Stimulated activated CD4-positive, alpha-beta T cell treated with anti-CD3 and anti-CD28 coated beads, TNF-alpha, amount 100 ng/mL, for 48 hours (primary cell): ENCODE measurements at places on chromosomes 1 and 21.

DNA sequence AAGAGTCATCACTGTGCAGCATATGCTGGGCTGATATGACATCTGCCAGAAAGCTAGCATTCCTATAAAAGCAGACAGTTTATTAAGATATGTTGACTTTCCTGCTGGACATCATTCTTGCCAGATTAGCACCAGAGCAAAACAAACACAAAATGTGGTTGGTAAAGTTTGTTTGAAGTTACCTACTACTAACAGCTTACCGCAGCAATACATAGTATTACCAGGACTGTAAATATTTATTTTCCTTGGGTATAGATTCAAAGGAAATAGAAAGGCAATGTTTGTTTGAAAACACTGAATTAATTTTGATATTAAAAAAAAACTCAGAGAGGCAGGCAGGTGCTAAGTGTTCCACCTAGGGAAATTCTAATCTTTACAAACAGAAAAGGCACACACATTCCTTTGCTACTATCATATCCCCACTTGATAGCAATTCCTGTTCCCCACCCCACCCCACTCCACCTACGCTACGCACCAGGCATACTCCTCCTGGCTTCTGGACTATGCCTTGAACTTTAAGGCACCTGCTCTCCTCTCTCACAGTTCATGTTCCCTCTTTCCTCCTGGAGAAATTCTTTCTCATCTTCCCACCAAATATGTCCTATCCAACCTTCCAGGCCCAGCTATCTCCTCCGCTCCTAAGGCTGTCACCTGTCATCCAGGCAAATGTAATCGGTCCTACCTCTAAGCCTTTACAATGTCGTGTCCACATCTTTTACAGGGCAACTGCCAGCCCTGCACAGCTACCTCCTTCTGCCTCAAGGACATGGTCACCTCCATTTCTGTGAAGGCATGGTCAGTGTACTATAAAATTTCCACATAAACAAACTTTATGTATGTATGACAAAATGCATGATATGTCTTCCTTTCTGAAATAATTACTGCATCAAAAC is 34.7 kb downstream of the PTPN14 start:
- DNase-seq, result no peak

- no peak for DNase-seq
These were observed 789.3 kb upstream of the ADAMTS5 start for GRCh38 chr21:27756191-27756590.

DNA sequence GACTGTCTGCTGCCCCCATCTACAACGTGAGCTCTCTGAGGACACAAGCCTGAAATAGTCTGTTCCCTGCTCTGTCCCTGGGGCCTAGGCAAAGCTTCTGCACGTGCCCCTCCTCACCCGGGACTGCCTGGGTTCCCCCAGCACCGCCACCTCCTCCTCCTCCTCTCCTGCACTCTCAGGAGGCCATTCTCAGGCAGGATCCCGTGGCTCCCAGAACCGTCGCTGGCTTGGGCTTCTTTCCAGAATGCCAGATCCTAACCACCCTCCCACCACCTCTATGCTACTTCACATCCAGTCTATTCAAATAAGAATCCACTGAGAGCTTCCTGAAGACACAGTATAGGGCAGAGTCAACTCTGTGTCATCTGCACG is 11.2 kb downstream of the NPHP4 start:
- no peak for DNase-seq

DNA sequence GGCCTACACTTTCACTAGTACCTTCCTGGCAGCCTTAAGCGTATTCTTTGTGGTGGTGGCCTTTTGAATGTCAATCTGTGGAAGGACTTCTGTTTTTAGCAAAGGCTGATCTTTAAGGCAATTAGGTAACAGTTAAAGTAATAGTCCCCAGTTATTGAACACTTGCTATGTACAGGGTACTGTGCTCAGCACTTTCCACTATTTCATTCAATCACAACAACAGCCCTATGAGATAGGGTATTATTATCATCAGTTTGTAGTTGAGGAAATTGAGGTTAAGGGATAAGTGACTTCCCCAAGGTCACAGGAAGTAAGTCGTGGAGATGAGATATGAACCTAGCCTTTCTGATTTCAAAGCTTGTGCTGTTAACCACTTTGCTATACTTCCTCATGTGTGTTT is 185.7 kb downstream of the ST6GALNAC3 start:
- no peak for DNase-seq

DNA sequence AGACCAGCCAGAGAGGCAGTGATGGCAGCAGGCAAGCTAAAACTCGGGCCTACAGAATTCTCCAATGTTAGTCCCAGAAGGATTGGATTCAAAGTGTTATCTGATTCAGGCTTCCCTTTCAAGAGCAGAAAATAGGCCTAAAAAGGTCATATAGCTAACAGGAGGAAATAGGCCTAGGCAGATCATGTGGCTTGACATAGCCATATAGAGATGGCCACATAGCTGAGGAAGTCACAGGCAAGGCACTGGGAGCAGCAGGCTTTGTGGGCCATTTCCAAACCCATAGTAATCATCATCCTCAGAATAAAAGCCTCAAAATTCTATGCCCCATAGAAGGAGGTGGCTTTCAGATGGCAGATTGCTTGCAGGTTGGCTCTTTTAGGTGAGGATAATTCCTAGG is 29.0 kb upstream of the LMO4 start:
- no peak for DNase-seq

DNA sequence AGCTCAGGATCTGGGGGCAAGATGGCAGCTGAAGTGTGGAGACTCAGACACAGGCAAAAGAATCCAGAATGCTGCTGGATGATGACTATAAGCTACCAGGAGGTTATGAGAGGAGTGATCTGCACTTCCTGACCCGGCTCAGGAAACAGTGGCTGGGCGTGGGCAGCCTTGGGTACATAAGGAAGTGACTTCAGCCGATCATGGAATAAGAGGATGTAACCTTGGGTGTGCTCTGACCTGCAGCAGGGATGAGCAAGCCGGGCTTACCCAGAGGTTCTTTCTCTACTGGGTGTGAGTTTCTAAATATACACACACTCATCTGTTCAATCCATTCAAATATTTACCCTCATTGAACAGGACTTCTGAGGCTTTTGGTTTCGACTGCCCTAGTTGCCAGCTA is 62.7 kb downstream of the CD34 start:
- peak; percentile 54 for DNase-seq

DNA sequence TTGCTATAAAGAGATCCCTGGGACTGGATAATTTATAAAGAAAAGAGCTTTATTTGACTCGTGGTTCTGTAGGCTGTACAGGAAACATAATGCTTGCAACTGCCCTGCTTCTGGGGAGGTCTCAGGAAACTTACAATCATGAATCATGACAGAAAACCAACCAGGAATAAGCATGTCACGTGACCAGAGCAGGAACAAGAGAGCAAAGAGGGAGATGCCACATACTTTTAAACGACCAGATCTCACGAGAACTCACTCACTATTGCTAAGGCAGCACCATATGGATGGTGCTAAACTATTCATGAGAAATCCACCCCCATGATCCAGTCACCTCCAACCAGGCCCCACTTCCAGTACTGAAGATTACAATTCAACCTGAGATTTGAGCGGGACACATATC is 49.8 kb upstream of the RCC1 start:
- no peak for DNase-seq

GRCh38 chr1:189438808-189439207 is 1038.9 kb downstream of the BRINP3 start:
- no peak for DNase-seq

GRCh38 chr1:99672530-99673213 is 26.8 kb downstream of the PALMD start:
- no peak for DNase-seq

GRCh38 chr1:209404577-209404976 is 178.9 kb upstream of the CAMK1G start:
- no peak for DNase-seq

GRCh38 chr1:32926562-32926961 is 25.4 kb upstream of the TMEM54 start:
- DNase-seq, result no peak

GRCh38 chr1:156481527-156481926 is 19.0 kb downstream of the MEF2D start:
- no peak for DNase-seq

DNA sequence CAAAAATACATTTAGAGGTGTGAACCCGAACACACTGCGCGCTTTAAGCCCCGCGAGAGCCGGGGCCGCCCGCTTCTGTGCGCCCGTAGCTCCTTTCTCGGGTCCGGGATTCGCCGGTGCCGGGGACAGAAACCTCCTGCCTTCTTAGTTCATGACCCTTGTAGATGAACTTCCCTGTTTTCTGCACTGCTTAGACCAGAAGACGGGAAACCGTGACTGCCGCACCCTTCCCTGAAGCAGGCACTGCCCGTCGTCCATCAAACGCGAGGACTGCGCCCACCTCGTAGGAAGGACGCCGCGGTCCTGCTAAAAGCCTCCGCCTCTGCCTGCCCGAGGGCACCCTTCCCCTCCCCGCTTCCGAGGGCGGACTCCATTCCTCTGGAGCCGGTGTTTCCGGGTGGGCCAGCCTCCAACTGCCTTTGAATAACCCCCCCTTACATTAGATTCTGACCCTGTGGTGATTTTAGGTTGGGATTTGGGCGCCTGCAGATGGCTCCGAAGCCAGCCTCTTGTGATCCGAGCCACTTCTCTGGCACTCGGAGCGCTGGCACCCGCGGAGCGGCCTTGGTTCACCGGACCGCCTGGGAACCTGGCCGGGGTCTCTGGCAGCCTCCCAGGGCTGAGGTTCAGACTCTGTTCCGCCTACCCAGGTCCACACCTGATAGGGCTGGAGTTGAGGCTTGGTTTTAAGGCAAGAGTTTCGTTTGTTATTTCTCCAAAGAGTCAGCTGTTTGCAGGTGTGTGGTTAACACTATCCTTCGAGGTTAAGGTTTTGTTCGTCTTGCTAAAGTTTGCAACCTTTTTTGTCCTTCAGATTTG is 1.2 kb upstream of the PTTG1IP start:
- no peak for DNase-seq

- DNase-seq, result no peak
These were observed 2.6 kb upstream of the CDC7 start for GRCh38 chr1:91498035-91498434.

GRCh38 chr1:168441745-168442144 is 102.1 kb downstream of the XCL2 start:
- no peak for DNase-seq

DNA sequence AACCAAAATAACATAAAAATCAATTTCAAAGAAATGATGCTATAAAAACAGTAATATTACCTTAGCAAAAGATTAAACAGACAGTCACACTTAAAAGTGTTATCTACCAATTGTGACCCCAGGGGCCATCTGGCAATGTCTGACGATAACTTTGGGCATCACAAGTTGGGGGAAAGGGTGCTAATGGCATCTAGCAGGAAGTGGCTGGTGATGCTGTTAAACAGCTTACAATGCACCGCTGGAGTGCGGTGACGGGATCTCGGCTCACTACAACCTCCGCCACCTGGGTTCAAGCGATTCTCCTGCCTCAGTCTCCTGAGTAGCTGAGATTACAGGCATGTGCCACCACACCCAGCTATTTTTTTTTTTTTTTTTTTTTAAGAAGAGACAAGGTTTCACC is 27.6 kb downstream of the NUP133 start:
- DNase-seq, result no peak

DNA sequence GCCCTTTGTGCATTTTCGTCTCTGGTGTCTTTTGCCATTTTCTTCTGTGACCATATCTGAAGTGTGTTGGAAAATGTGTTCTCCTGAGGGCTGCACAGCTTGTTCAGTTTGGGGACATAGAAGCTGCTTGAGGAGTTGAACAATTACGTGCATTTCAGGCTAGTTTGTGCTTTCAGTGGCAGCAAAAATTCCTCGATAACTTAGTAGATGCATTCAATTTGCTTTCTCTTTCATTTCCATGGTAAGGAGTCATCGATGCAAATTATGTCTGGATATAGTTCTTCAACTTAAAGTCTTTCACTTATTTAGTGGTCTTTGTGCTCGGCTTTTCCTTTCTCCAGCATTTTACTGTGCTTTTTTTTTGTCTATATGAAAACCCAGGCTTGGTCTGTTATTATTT is 441.5 kb downstream of the PLA2G4A start:
- no peak for DNase-seq

DNA sequence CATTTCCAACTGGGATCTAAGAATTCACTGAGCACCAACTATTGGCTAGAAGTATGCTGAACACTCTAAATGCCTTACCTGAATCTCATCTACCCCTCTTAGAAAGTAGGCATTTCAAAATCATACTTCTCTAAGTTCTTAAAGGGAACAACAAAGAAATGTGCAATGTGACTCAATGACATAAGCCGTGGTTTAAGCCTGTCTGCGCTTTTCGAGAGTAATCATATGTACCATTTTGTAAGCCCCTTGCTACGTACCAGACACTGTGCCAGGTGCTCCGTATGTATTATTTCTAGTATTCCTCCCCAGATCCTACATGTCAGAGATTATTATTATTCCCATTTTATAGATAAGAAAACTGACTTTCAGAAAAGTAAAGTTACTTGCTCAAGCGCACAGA is 454.2 kb downstream of the SETD4 start:
- no peak for DNase-seq

GRCh38 chr1:198671136-198671535 is 32.3 kb downstream of the PTPRC start:
- no peak for DNase-seq

DNA sequence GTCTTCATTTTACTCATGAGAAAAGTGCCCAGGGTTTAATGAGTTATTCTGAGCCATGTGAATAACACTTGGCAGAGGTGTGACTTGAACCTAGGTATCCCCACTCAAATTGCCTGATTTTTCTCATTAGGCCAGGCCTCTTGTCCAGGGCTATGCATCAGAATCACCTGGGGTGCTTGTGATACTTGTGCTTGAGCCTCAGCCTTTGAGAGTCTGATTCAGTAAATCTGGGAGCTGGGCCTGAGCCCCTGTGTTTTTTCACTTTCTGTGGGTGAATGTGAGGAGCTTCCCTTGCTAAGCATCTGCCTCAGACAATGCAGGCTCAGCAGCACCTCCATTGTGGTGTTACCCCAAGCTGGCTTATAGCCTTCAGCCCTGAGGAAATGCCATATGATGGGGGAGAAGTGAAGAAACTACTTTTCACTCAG is 127.1 kb downstream of the S1PR1 start:
- no peak for DNase-seq

GRCh38 chr1:158943059-158943458 is 11.7 kb downstream of the PYHIN1 start:
- no peak for DNase-seq

DNA sequence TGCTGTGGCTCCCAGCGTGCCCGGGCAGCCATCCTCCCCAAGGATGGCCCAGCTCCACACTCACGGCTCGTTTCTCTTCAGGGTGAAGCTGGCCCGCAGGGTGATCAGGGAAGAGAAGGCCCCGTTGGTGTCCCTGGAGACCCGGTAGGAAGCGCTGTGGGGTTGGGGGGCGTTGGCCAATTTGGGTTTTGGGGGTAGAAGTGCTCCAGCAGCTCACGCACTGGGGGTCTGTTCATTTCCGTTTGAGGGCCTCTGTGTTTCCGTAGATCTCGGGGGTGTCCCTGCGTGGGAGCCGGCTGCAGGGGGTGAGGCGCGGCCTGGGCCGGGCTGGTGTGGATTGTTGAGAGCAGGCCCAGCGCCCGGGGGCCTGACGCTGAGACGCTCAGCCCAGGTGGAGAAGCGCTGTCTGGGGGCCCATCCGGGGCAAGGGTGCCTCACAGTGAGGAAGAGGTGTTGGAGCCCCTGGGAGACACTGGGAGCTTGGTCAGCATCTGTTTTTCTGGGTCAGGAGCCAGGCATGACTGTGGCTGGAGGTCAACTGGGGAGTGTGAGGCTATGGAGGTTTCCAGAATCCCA is 12.6 kb downstream of the COL6A1 start:
- no peak for DNase-seq

GRCh38 chr1:222310836-222311235 is 237.1 kb downstream of the HHIPL2 start:
- no peak for DNase-seq

- no peak for DNase-seq
These were observed 528.9 kb downstream of the OMA1 start for GRCh38 chr1:58017641-58018040.

GRCh38 chr1:73868810-73869336 is 329.1 kb downstream of the LRRIQ3 start:
- no peak for DNase-seq
